GM04503 (cell line): ENCODE measurements at places on chromosomes 5 and 9.

DNA sequence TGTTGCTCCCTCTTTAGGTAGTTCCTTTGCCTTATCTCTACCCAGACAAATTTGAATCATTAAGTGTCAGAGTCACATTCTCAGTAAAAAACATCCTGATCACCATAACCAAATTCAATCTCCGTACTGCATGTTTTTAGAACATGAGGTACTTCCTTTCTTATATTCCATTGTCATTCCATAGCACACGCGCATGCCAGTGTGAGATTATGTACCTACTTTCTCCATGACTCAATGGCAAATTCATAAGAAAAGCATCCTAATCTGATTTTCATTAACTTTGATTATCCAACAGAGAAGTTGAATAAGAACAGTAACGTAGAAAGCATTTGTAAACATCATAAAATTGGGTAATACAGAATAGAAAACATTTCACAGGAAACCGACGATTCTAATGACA, 1118.6 kb upstream of the CDH9 start:
- DNase-seq = no peak

GRCh38 chr5:174599992-174600391, 124.4 kb upstream of the MSX2 start:
- DNase-seq = no peak

- DNase-seq = no peak
These were observed 446.4 kb downstream of the ISL1 start for GRCh38 chr5:51829691-51830090.

DNA sequence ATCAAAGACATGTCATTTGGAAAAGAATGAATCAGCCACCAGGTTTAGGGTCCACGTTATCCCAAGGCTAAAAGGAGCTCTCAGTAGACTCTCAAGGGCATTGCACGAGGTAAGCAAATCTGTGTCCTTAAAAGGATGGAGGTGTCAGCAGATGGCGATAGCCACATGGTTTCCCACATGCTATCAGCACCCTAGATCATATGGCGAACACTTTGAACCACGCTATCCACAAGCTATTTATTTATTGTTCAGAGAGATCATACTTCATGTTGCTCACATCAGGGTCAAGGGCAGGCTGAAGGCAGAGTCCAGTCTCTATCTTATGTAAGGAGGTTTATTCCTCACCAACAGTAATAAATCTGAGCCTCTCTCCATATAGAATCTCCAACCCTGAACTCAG, 43.7 kb downstream of the CDH6 start:
- DNase-seq = no peak

DNA sequence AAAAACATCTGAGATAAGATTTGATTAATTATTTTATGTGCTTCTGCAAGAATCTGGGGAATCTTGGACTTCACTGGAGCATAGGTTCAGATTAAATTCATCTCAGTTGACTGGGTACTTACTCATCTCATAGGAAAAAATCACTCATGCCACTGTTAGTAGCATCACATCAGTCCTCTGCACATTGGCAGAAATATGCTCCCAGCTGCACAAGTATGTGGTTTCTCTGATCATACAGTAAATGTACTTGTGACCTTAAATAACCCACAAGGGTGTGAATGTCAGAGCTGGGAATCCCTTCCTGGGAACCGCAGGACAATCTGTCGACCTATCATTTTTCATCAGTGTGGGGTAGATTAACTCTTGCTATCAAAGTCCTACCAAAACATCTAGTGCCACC, 203.7 kb upstream of the SLC24A2 start:
- no peak for DNase-seq

DNA sequence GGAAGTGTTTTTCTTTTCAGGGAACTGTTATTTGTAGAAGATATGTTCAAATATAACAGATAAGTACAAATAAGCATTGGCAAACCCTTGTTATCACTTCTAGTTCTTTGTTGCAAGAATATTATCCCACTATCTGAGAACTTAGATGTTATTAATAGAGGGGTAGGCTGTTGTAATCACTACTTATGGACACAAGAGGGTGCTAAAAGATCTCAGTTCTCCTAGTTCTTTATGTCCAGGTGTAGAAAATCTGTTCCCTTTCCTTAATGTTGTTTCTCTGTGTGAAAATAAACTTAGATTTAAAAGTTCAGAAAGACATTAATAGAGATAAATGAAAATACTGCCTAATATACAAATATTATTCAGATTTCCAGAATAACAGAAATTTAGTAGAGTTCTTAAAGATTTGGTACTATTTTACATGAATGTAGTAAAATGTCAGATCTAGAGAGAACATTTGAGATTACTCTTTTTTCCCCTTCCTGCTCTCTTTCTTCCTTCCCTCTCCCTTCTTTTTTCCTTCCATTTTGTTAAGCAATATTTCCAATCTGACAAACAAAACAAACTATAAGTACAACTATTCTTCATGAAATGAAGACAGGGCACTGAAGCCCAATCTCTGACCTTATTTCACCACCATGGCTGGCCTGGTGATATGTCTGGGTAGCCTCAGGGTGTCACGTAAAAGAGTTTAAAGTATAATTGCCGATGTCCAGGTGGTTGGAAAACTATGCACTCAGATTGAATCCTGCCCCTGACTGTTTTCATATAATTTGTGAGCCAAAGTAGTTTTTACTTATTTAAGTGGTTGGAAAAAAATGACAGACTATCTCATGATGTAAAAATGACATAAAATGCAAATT, 43.6 kb upstream of the C5orf46 start:
- DNase-seq = no peak

- DNase-seq = no peak
These were observed 7.1 kb downstream of the RAPGEF1 start for GRCh38 chr9:131732636-131733289.

- DNase-seq = no peak
These were observed 126.4 kb downstream of the SLF1 start for GRCh38 chr5:94744906-94745305.

DNA sequence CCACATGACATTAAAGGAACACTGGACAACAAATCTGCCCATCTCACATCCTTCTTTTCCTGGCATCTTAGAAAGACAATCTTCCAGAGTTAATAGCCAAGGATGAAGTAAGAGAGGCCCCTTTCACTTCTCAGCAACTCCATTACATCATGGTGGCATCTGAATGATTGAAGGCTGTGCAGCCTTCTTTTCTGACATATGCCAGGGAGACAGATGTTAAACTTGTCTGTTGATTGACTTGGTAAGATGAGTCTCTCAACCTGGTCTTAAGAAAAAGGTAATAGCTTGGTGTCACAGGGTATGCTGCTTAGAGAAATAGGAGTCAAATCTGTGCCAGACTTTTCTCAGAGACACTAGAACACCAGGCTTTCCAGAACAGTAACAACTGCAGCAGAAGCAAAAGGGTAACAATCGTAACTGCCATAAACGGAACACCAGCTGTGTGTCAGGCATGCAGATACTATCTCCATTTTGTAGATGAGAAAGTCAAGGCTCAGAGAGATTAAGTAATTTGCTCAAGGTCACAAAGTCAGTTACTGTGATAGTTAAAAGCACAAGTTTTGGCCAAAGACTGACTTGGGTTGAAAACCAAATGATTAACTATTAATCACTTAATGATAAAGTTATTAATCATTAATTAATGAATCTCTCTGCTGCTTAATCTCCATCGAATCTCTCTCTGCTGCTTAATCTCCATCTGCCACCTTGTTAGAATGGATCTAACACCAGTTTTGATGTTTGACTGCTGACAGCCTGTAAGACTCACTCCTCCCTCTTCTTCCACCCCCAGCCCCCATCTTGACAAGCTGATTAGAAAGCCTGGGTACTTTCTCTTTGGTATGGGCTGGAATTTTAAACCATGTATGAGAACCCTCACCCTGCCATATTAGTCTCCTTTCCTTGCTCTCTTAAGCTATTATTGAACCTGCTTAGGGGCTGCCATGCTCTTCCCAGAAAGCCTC, 353.5 kb downstream of the ENC1 start:
- no peak for DNase-seq

DNA sequence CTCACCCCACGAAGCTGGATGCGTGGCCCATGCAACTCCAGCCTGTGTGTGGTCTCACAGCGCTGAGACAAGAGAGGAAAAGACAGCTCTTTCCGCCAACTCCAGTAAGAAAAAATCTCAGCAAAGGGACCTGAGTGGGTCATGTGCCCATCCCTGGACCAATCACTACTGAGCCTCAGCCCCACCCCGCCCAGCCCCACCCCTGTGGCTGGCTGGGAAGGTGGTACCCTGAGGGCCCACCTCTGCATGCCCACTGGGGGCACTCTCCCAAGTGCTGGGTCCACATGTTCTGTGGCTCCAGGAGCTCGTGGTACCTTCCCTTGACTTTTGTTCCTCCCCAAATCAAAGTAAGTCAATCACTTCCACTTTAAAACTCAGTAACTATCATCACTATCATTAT, 105.1 kb upstream of the SMIM23 start:
- DNase-seq = no peak

GRCh38 chr9:126880226-126880946, 19.9 kb downstream of the ZBTB34 start:
- no peak for DNase-seq

- no peak for DNase-seq
These were observed 130.7 kb downstream of the SEC61B start for GRCh38 chr9:99352826-99353225.

DNA sequence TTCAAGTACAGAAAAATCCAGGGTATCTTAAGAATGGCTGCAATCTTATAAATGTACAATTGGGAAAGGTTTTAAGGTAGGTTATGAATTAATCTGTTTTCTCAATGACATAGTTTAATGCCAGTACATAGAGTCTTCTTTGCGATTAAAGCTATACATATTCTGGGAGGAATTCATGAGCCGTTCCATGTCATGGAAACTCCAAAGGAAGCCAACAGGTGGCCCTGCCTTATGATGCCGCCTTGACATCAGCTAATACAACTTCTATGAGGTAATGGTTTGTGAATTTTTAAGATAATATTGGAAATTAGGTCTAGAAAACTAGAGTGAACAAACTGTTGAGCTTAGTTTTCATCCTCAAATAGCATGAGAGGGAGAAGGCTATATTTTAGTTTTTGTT, 713.4 kb downstream of the EFNA5 start:
- DNase-seq = no peak

- no peak for DNase-seq
These were observed 5.5 kb upstream of the AK3 start for GRCh38 chr9:4746278-4747030.

GRCh38 chr9:123669346-123669745, 260.6 kb downstream of the DENND1A start:
- DNase-seq = no peak
